ENCODE measurements at places on chromosomes 11 and 22. TPM values are rescaled to one million over a fixed set of nuclear protein-coding genes. Genes with fewer than 3 reads are reported as not detected.

- DNase-seq = no peak
Observed at GRCh38 chr11:1916986-1917522, 2.4 kb upstream of the TNNT3 start.

DNA sequence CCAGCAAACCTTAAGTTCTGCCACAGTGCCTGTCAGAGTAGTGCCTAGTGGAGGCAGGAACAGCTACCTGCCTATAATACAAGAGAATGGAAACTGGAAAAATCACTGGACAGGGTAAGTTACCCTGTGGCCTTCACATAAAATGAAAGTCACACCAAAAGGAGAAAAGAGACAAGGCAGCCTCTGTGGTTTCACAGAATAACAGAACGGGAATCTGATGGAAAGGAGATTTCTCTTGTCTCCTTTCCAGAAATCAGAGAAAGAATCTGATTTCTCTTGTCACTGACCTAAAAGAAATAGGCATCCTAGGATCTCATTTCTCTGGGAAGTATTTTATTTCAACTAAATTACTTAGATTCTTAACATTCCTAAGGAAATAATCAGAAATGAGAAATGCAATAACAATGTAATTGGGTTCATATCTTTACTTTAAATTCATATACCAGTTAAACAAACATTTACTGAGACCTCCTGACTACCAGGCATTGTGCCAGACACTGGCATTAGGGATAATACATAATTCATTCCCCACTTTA is 41.6 kb downstream of the PRCP start:
- DNase-seq = peak; percentile 58

- DNase-seq = peak; percentile 67
Observed at GRCh38 chr11:66866511-66866986, 9.7 kb downstream of the LRFN4 start.

- DNase-seq = no peak
Observed at GRCh38 chr22:23692598-23693291, 1.9 kb downstream of the RGL4 start.

DNA sequence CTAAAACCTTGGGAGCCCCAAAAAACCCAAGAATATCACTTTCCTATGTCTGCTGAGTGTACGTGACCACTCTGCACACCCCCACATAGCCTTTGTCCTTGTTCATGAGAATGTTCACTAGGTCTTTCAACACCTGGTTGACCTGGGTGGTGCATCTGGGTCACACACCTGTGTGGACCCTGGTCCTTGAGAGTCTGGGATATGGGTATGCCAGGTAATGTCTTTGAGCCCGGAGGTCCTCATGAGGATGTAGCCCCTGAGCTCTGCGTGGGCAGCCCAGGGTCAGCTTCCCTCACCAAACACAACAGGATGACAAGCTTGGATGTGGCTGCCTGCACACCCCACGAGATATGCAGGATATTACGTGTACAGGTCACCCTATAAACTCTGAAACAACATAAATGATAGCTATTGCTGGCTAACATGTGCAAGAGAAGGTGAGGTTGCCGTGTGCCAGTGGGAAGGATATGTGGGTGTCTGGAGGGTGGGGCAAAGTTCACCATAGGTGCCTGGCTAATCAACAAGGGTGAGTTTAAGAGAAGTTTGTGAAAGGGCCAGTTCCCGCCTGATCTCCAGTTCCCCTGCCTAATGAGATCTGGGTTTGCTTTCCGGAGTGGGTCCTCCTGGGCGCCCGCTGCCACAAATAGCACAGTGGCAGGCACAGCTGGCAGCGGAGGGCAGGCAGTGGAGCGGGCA is 1.4 kb upstream of the PPARA start:
- no peak for DNase-seq

- no peak for DNase-seq
Observed at GRCh38 chr11:129724866-129725265, 90.8 kb upstream of the TMEM45B start.

DNA sequence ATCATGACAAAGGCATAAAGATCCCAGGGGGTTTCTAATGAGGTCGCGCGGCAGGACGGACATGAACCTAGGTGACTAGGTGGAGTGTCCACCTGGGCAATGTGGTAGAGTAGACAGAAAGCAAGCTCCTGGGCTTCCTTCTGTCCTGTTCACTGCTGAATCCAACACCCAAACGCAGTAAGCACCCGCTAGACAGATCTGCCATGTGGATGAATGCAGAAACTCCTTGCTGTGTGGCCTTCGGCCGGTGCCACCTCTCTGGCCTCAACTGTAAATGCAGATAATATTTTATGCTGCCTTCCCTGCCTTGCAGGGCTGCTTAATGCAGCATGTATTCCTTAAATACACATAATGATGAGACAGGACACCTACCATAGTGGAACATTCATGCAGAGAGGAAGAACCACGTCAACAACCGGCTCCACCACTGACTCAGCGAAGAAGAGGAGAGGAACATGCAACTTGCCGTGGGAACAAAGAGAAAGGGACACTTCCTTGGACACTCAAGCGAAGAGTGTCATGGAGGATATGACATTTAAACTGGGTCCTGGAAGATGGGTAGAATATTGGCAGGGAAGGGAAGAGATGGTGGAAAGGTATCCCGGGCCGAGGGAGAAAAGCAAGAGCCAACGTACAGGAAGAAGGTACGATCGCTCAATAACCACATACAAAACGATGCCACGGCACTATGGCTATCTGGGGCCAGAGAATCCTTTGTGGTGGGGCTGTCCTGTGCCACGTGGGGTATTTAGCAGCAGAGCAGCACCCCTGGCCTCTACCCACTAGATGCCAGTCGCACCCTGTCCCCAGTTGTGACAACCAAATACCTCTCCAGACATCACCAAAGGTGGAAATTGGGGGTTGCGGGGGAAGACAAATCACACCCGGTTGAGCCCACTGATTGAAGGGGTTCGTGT is 30.8 kb downstream of the MYH9 start:
- no peak for DNase-seq

- no peak for DNase-seq
Observed at GRCh38 chr11:17542249-17542648, 2.0 kb downstream of the USH1C start.

DNA sequence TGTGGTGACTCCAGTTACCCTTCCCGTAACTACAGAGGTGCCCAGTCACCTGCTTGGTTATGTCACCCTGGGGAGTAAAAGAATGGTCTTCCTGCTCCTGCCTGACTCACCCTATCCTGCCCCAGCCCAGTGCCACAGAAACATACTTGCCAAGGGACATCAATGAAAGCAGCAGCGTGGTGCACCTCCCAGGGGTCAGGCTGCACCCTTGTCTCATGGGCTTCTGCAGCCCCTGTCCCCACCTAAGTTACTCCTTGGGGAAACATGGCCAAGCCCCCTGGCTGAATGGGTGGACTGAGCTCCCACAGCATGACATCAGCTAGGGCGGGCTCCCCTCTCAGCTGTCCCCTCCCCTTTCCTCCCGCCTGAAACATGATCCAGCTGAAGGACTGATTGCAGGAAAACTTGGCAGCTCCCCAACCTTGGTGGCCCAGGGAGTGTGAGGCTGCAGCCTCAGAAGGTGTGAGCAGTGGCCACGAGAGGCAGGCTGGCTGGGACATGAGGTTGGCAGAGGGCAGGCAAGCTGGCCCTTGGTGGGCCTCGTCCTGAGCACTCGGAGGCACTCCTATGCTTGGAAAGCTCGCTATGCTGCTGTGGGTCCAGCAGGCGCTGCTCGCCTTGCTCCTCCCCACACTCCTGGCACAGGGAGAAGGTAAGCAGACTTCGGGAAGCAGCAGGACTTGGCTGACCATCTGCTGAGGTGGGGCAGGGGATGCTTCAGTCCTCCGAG is at the start of gene HTR3A:
Gene HTR3A, plus strand, starts transcription at position 368 of the 730 bp plus-strand sequence. Its CDS starts 218 bp downstream, at position 586.
- DNase-seq = peak; percentile 57

- no peak for DNase-seq
Observed at GRCh38 chr22:31148488-31148887, 8.2 kb upstream of the PLA2G3 start.

DNA sequence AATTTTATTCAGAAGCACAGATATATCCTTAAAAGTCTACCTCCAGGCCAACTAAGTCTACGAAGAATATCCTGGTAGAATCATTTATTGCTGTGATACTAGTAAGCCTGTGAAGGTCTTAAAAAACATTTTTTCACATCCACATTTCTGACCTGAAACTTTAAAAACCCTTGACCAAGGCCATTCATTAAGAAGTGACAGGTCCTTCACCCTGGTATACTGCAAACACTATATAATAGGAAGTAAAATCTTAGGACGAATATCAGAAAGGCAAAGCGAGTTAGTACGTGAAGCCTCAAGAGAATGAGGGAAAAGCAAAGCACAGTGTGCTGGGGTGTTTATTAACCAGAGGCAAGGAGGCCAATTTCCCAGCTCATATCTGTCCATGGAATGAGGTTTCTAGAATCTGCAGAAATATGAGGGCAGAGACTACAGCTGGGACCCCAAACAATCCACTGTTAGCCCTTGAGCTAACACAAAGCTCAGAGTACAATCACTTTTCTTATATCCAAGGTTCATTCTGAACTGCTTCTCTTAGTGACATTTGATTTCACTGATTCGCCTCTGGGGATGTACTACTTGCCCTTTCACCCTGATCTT is 71.0 kb downstream of the AMBRA1 start:
- DNase-seq = no peak

- DNase-seq = no peak
Observed at GRCh38 chr11:65187146-65187675, 5.5 kb downstream of the CAPN1 start.

- no peak for DNase-seq
Observed at GRCh38 chr22:27859336-27859735, 57.8 kb upstream of the MN1 start.

- no peak for DNase-seq
Observed at GRCh38 chr22:39819429-39819828, 74.1 kb downstream of the ENTHD1 start.

DNA sequence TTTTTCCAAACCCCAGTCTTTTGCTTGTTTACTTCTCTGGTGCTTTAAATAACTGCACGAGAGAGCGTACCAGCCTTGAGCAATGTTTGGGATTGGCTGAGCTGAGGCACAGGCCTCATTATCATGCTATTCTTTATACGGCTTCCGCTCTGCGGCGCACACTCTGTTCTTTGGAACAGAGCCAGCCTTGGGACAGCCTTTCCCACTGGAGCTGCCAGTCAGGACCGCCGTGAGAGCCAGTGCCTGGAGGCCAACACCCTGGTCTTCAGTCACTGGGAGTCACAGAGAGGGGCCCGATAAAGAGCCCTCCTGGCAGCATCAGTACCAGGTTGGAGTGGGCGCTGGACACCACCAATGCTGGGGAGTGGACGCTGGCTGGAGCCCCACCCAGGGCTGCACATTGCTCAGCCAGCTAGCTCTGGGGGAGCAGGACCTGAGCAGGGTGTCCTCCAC is 125.6 kb downstream of the BCR start:
- no peak for DNase-seq

SMIM35 gene
- 0.20 TPM for polyA plus RNA-seq

OR51B4 gene
- not detected for polyA plus RNA-seq

OR52A1 gene
- polyA plus RNA-seq = not detected

SYCE3 gene
- polyA plus RNA-seq = not detected

GLYATL1 gene
- 1.8 TPM for polyA plus RNA-seq

SLC22A8 gene
- not detected for polyA plus RNA-seq

MUC15 gene
- polyA plus RNA-seq = 0.13 TPM

Measured in muscle of back (tissue), 13 donors.